ENCODE measurements at places on chromosomes 12 and 14. TPM values are rescaled to one million over a fixed set of nuclear protein-coding genes. Genes with fewer than 3 reads are reported as not detected.

- no peak for DNase-seq
These were observed 85.6 kb downstream of the SYNE2 start for GRCh38 chr14:63938198-63939005.

DNA sequence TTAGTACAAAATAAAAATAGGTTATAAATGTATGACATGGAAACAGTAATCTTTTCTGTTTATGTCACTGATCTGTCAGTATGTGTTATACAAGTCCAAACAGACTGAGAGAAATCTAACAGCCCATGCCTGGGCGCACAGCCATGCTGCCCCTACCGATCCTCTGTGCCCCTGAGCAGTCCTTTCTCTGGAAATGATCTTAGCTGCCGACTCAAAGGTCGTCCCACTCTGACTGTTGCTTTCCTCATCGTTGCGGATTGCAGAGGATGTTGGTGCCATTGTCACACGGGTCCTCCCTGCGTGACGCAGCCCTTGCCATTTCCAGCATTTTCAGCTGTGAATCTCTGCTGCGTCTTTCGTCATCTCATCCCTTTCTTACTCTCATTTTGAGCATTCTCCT is 82.9 kb upstream of the DYNC1H1 start:
- DNase-seq = no peak

GRCh38 chr12:69779928-69780327 is 41.3 kb downstream of the RAB3IP start:
- DNase-seq = no peak

DNA sequence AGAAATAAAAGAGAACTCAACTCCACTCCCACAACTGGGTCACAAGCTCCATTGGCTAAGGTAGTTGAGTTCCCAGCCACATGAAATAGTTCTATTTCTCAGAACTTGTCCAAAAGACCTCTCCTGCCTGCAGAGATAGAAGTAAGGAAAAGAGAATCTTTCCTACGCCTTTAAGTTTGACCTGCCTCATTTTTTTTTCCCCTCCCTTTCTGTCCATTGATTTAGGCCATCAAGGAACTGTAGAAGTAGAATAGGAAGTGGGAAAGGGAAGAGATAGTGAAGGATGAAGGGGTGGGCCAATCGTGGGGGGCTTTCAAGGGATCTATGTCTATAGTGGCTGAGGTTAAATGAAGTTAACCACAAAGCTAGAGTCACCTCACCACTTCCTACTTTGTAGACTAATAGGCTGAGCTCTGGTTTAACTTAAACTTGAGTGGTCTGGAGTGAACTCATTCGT is 13.9 kb upstream of the NUDT4 start:
- no peak for DNase-seq

GRCh38 chr12:28209782-28210181 is 19.5 kb downstream of the CCDC91 start:
- no peak for DNase-seq

Gene SLC25A21
- not detected for total RNA-seq

Gene CCDC38
- total RNA-seq = not detected

GRCh38 chr12:51293696-51294095 is 23.5 kb upstream of the SMAGP start:
- no peak for DNase-seq

Gene SLCO1B3
- total RNA-seq = not detected

Gene FOXG1
- total RNA-seq = not detected

- no peak for DNase-seq
These were observed 214.2 kb downstream of the GLT1D1 start for GRCh38 chr12:129067491-129067890.

- no peak for DNase-seq
These were observed 129.0 kb upstream of the HMGA2 start for GRCh38 chr12:65695113-65695865.

Gene CACNA2D4
- 4.4 TPM for total RNA-seq

Gene NELL2
- 21.6 TPM for total RNA-seq

Gene OR6C2
- not detected for total RNA-seq

- DNase-seq = no peak
These were observed 192.9 kb upstream of the ALG10B start for GRCh38 chr12:38123566-38124246.

DNA sequence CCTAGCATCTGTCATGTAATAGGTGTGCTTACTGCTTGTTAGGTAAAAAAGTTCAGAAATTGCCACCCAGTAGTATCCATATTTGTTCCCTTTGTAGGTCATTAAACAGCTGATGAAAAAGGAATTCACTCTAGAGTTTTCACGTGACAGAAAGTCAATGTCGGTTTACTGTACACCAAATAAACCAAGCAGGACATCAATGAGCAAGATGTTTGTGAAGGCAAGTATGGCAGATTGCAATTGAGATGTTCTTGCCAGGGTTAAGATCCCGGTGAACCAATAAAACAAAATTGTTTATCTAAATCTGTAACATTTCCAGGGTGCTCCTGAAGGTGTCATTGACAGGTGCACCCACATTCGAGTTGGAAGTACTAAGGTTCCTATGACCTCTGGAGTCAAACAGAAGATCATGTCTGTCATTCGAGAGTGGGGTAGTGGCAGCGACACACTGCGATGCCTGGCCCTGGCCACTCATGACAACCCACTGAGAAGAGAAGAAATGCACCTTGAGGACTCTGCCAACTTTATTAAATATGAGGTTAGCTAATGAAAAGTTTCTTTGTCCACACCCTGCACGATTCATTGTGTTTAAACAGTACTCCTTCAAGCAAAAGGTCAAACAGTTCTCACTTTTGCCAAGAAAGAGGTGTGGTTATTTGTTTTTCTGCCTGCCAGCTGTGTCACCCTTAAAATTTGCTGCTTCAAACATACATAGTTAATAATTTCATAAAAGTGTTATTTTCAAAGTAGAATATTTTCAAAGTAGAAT is 58.3 kb downstream of the ATP2A2 start:
- no peak for DNase-seq

DNA sequence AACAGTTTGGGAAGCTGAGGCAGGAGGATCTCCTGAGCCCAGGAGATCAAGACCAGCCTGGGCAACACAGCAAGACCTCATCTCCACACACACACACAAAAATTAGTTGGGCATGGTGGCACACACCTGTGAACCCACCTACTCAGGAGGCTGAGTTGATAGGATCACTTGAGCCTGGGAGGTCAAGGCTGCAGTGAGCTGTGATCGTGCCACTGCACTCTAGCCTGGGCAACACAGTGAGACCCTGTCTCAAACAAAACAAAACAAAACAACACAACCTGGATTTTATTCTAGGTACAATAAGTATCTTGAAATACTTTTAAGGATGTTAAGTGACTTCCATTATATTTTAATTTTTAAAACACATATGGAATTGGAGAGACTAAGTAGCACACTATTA is 45.8 kb downstream of the YAF2 start:
- no peak for DNase-seq

Gene FLVCR2
- 5.8 TPM for total RNA-seq

GRCh38 chr14:103014466-103015228 is 42.7 kb downstream of the CDC42BPB start:
- DNase-seq = no peak

Gene IL22
- not detected for total RNA-seq

- no peak for DNase-seq
These were observed 20.2 kb downstream of the DCAF4 start for GRCh38 chr14:72946491-72946890.

Gene CLEC2A
- not detected for total RNA-seq
